ENCODE measurements at places on chromosomes 3 and 15. TPM values are rescaled to one million over a fixed set of nuclear protein-coding genes. Genes with fewer than 3 reads are reported as not detected.

Gene IL17RE
- 12.9 TPM for total RNA-seq

Gene CCR3
- total RNA-seq: not detected

Gene PRSS50
- total RNA-seq: not detected

Gene IQCB1
- total RNA-seq: 9.0 TPM

Gene KY
- total RNA-seq: not detected

Gene ZNF710
- 27.9 TPM for total RNA-seq

Gene ALDH1A3
- total RNA-seq: 15.7 TPM

Gene MEGF11
- not detected for total RNA-seq

Gene TMEM212
- total RNA-seq: not detected
